ENCODE measurements at places on chromosomes 7 and 10. TPM values are rescaled to one million over a fixed set of nuclear protein-coding genes. Genes with fewer than 3 reads are reported as not detected.

Gene PRRT4
- 6.8 TPM for total RNA-seq

Gene PHKG1
- total RNA-seq: 4.7 TPM

Gene CLEC5A
- total RNA-seq: 0.49 TPM

Gene GJD4
- not detected for total RNA-seq

Gene CXCL12
- 117 TPM for total RNA-seq

Gene PDZD7
- 2.1 TPM for total RNA-seq

Gene AKR1D1
- total RNA-seq: not detected

Gene DEPP1
- total RNA-seq: 40.9 TPM

Gene UPK3BL2
- total RNA-seq: 64.4 TPM

Gene DGKI
- 21.1 TPM for total RNA-seq

Gene CCDC3
- 13.0 TPM for total RNA-seq

Gene ITPRID1
- total RNA-seq: 0.11 TPM

Gene CYP2C19
- total RNA-seq: not detected

Gene PMS2
- total RNA-seq: 25.3 TPM

Gene HMX3
- total RNA-seq: 1.1 TPM

Gene CPA4
- 3.6 TPM for total RNA-seq

Gene FOXP2
- total RNA-seq: 109 TPM

Gene ECHDC3
- 15.7 TPM for total RNA-seq

Gene ZCCHC24
- 17.9 TPM for total RNA-seq

Gene NOD1
- 10.6 TPM for total RNA-seq

Gene AQP1
- 75.8 TPM for total RNA-seq

Gene EPO
- total RNA-seq: not detected

Gene GHRHR
- total RNA-seq: not detected

Gene RSPH10B2
- total RNA-seq: not detected

Gene CCDC126
- total RNA-seq: 34.6 TPM

Gene GPR85
- total RNA-seq: 26.8 TPM

Gene SLC35G1
- total RNA-seq: 8.0 TPM

Gene PKD1L1
- 2.1 TPM for total RNA-seq

Gene EIF5AL1
- 0.11 TPM for total RNA-seq

Gene CREB5
- total RNA-seq: 40.2 TPM

Gene CRHR2
- total RNA-seq: 0.60 TPM

Gene HHEX
- total RNA-seq: 2.9 TPM

Gene MORN4
- total RNA-seq: 15.7 TPM

Gene ETV1
- total RNA-seq: 20.0 TPM

Gene VWC2
- 3.7 TPM for total RNA-seq

Gene DPYSL4
- total RNA-seq: 55.0 TPM

Gene AGK
- 42.1 TPM for total RNA-seq

Gene GIMAP7
- total RNA-seq: 4.1 TPM

Gene ACTR1A
- total RNA-seq: 99.1 TPM

Gene SGCE
- total RNA-seq: 128 TPM

Gene SLC35B4
- 30.7 TPM for total RNA-seq

Gene SPDYE17
- total RNA-seq: not detected

Gene GDF2
- total RNA-seq: not detected

Gene DDC
- total RNA-seq: 4.3 TPM

Gene TAF5
- total RNA-seq: 12.9 TPM

Gene OR2A5
- not detected for total RNA-seq

Gene SHH
- 0.33 TPM for total RNA-seq

Gene IL6
- not detected for total RNA-seq

Gene UCN3
- total RNA-seq: not detected

Gene UBN2
- total RNA-seq: 43.9 TPM

Gene IDI2
- not detected for total RNA-seq

Gene PRPS1L1
- total RNA-seq: not detected

Gene CLDN3
- 6.0 TPM for total RNA-seq

Gene ZMIZ1
- 69.9 TPM for total RNA-seq

Gene SCART1
- total RNA-seq: 2.9 TPM

Gene PDZD8
- total RNA-seq: 34.7 TPM

Gene CFAP43
- 6.3 TPM for total RNA-seq

Gene ZNF467
- total RNA-seq: 4.6 TPM

Gene HOXA1
- 0.44 TPM for total RNA-seq

Gene ITIH2
- total RNA-seq: 2.9 TPM

All from camera-type eye (tissue), 1 donor.